ENCODE measurements at places on chromosomes 13 and 19.
A peak's percentile ranks its signal among the peaks of the same experiment; 100 is the strongest.

DNA sequence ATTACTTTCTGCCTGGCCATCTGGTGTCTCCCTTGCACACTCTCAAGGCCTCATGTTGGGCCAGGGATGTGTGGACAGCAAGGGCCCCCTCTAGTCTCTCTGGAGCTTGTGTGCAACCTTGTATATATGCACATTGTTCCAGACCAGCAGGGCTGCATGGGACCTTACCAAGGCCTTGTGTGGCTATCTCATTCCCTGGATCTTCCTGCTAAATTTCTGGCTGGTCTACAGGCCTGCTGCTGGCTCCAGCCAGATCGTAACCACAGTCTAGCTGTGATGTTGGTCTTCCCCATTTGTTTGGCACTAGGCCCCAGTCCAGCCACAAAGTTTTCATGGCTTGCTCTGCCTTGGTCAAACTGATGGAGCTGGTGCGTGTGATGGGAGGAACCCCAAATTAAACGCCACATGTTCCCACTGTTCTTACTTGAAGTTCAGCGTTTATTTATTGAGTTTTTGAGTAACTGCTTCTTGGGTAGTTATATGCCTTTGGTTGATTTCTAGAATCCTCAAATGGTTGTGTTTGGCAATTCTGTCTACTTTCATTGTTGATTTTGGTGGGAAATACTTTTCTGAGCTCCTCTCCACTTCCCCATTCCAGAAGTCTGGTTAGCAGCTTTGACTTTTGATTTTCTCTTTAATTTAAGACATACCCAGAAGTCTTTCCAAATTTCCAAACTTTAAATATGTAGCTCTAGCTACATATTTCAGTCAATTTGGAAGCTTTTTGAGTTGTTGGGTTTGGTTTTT is 56.4 kb downstream of the SIPA1L3 start:
- H3K27me3 ChIP-seq = no peaks in the 10 kb centered on the region
- H3K27ac ChIP-seq = no peak overlapping the region
- no peaks in the 10 kb centered on the region for H3K4me1 ChIP-seq
- H3K36me3 ChIP-seq = no peaks in the 10 kb centered on the region
- H3K4me3 ChIP-seq = no peak overlapping the region

DNA sequence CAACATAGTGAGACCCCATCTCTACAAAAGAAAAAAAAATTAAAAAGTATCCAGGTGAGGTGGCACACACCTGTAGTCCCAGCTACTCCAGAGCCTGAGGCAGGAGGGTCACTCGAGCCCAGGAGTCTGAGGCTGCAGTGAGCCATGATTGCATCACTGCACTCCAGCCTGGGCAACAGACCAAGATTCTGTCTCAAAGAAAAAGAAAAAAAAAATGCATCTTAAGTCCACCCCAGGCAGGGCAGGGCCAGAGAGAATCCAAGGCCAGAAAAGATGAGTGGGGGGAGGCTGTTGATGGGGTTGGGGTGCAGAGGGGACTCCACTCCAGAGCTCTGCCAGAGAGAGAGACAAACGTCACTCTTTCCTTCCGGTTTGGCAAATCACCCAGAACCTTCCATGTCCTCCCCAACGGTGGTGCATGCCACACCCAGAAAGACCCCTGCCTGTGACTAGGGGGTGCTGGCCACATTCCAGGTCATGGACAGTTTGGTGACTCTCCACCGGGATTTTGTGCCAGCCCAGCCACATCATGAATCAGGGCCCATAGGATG is 431 bp downstream of the FUT3 start:
- H3K27me3 ChIP-seq = no peaks in the 10 kb centered on the region
- H3K4me1 ChIP-seq = no peaks in the 10 kb centered on the region
- peak; percentile 83 for DNase-seq
- peak overlapping the region; percentile 42 for H3K27ac ChIP-seq

DNA sequence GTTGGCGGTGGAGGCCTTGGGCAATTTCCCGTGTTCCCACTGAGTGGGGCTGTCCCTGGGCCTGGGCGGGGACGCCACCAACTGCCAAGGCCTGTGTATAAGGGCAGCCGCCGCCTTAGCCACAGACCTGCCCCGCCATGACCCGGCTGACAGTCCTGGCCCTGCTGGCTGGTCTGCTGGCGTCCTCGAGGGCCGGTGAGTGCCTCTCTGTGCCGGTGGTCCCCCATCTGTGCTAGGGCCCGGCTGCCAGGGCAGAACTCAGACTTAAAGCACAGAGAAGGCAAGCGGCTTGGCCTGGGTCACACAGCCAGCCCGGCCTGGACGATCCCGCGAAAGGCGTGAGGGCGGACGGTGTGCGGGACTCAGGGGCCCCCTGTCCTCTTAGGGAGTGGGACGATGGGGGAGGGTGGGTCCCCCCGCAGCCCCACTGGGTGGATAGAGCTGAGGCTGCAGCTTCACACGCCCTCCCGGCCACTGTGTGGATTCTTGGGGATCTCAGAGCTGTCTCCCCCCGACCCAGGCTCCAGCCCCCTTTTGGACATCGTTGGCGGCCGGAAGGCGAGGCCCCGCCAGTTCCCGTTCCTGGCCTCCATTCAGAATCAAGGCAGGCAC is at the start of gene AZU1:
AZU1 (plus strand) TSS at position 128 of the 612 bp plus-strand sequence; CDS start at position 138, 10 bp downstream.
- no peaks in the 10 kb centered on the region for H3K4me1 ChIP-seq
- no peak within 1 kb of the TSS for H3K27ac ChIP-seq
- DNase-seq = no peak
- no peaks in the 10 kb centered on the region for H3K36me3 ChIP-seq
- H3K27me3 ChIP-seq = peaks cover 54% of the 10 kb centered on the region
- no peak within 1 kb of the TSS for H3K4me3 ChIP-seq

GRCh38 chr19:907183-907853 is 5.7 kb downstream of the R3HDM4 start:
- H3K27ac ChIP-seq = peak overlapping the region; percentile 96
- no peaks in the 10 kb centered on the region for H3K27me3 ChIP-seq
- no peaks in the 10 kb centered on the region for H3K4me1 ChIP-seq

DNA sequence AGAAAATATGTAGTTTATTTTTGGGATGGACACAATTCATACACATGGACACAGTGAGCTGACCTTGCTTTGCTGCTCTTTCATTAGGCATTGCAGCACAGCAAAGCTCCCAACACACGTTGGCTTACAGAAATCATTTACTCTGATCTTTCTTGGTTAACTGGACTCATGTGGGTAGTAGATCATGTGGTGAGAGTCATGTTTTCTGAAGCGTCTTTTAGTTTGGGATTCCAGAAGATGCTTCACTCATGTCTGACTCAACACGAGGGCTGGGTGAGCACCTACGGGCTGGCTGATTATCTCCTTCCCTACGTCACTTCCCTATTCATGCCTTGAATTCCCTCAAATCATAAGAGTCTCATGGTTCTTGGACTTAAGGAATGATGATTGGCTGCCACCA is 12.1 kb upstream of the LGALS16 start:
- H3K27me3 ChIP-seq = peaks cover 46% of the 10 kb centered on the region
- no peaks in the 10 kb centered on the region for H3K4me1 ChIP-seq
- no peak for DNase-seq
- no peak overlapping the region for H3K4me3 ChIP-seq

- DNase-seq = no peak
- no peak overlapping the region for H3K27ac ChIP-seq
- H3K27me3 ChIP-seq = peaks cover 9% of the 10 kb centered on the region
- no peaks in the 10 kb centered on the region for H3K36me3 ChIP-seq
- no peaks in the 10 kb centered on the region for H3K4me1 ChIP-seq
Measured at GRCh38 chr13:53020764-53021335, 7.8 kb upstream of the OLFM4 start.

- DNase-seq = no peak
- H3K27ac ChIP-seq = no peak overlapping the region
- H3K4me1 ChIP-seq = no peaks in the 10 kb centered on the region
- peaks cover 53% of the 10 kb centered on the region for H3K27me3 ChIP-seq
- H3K36me3 ChIP-seq = no peaks in the 10 kb centered on the region
Measured at GRCh38 chr19:47418692-47419029, 666 bp downstream of the MEIS3 start.

DNA sequence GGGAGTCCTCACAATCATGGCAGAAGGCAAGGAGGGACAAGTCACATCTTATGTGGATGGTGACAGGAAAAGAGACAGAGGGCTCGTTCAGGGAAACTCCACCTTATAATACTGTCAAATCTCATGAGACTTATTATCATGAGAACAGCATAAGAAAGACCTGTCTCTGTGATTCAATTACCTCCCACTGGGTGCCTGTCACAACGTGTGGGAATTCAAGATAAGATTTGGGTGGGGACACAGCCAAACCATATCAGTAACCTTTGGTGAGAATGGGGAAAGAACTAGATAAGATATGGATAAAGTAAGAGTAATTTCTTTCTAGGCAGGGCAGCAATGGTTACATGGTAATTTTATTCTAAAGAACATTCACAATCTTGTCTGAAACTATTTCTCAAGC is 344.9 kb upstream of the KLF12 start:
- DNase-seq = no peak
- no peaks in the 10 kb centered on the region for H3K4me1 ChIP-seq
- no peaks in the 10 kb centered on the region for H3K36me3 ChIP-seq
- no peaks in the 10 kb centered on the region for H3K27me3 ChIP-seq
- no peak overlapping the region for H3K4me3 ChIP-seq
- no peak overlapping the region for H3K27ac ChIP-seq

DNA sequence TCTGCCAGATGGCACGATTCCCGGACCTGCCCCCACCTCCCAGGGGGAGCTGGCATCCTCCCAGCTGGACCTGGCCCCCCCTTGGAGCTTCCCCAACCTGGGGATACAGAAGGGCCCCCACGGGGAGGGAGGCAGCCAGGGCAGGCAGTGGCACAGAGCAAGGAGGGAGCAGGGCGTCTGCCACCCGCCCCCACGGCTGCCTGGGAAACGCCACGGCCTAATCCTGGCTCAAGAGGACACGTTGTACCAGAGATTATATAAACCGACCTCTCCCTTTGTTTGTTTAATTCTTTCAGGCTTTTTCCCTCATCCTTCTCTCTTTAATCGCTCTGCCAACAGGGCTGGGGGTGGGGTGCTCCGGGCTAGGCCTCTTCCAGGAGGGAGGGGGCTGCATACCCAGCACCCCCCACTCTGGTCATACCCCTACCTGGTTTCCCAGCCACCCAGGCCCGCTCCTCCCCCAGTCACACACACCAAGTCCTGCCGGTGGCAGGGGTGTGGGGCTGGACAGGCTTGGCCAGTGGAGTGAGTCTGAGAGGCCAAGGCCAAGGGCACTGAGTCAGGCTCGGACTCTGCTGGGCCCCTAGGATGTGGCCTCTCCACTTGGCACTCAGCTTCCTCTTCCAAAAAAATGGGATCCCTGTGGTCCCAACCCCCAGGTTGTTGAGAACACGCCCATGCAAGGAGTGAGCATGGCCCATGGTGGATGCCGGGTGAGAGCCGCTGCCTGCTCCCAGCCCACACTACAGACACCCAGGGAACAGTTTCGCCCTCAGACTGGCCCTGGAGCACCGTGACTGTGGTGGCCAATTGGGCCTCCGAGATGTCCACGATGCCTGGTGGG is 29.5 kb upstream of the NFIC start:
- H3K27ac ChIP-seq = peak overlapping the region; percentile 73
- H3K27me3 ChIP-seq = no peaks in the 10 kb centered on the region
- no peak overlapping the region for H3K4me3 ChIP-seq
- peaks cover 35% of the 10 kb centered on the region for H3K4me1 ChIP-seq
- DNase-seq = peak; percentile 74
- no peaks in the 10 kb centered on the region for H3K36me3 ChIP-seq

- H3K4me3 ChIP-seq = no peak overlapping the region
- no peak for DNase-seq
- no peaks in the 10 kb centered on the region for H3K36me3 ChIP-seq
- H3K27ac ChIP-seq = peak overlapping the region; percentile 82
- peaks cover 69% of the 10 kb centered on the region for H3K4me1 ChIP-seq
Measured at GRCh38 chr19:19445911-19446361, 40.5 kb downstream of the GATAD2A start.

GRCh38 chr19:8609279-8610040 is 1.1 kb downstream of the ADAMTS10 start:
- H3K4me1 ChIP-seq = no peaks in the 10 kb centered on the region
- peaks cover 7% of the 10 kb centered on the region for H3K36me3 ChIP-seq
- peak overlapping the region; percentile 51 for H3K27ac ChIP-seq
- DNase-seq = peak; percentile 54
- peak overlapping the region; percentile 46 for H3K4me3 ChIP-seq
- H3K27me3 ChIP-seq = no peaks in the 10 kb centered on the region

GRCh38 chr13:82687884-82688283 is 1194.4 kb downstream of the SLITRK1 start:
- H3K4me1 ChIP-seq = no peaks in the 10 kb centered on the region
- no peaks in the 10 kb centered on the region for H3K36me3 ChIP-seq
- H3K4me3 ChIP-seq = no peak overlapping the region
- no peaks in the 10 kb centered on the region for H3K27me3 ChIP-seq

DNA sequence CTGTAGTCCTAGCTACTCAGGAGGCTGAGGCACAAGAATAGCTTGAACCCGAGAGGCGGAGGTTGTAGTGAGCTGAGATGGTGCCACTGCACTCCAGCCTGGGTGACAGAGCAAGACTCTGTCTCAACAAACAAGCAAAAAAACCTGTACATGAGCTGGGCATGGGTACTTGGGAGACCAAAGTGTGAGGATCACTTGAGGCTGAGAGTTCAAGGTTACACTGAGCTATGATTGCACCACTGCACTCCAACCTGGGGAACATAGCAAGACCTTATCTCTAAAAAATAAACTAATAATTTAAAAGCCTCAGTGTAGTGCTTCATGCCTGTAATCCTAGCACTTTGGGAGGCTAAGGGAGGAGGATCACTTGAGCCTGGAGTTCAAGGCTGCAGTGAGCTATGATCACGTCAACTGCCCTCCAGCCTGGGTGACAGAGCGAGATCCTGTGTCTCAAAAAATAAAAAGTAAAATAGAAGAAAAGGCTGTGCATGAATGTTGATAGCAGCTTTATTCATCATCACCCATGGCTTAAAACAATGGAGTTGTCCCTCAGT is 12.3 kb upstream of the DOCK6 start:
- H3K4me3 ChIP-seq = no peak overlapping the region
- no peaks in the 10 kb centered on the region for H3K27me3 ChIP-seq
- H3K36me3 ChIP-seq = no peaks in the 10 kb centered on the region

GRCh38 chr13:75468602-75469001 is 13.4 kb downstream of the TBC1D4 start:
- no peak for DNase-seq
- H3K36me3 ChIP-seq = no peaks in the 10 kb centered on the region
- no peak overlapping the region for H3K4me3 ChIP-seq
- peak overlapping the region; percentile 20 for H3K27ac ChIP-seq

DNA sequence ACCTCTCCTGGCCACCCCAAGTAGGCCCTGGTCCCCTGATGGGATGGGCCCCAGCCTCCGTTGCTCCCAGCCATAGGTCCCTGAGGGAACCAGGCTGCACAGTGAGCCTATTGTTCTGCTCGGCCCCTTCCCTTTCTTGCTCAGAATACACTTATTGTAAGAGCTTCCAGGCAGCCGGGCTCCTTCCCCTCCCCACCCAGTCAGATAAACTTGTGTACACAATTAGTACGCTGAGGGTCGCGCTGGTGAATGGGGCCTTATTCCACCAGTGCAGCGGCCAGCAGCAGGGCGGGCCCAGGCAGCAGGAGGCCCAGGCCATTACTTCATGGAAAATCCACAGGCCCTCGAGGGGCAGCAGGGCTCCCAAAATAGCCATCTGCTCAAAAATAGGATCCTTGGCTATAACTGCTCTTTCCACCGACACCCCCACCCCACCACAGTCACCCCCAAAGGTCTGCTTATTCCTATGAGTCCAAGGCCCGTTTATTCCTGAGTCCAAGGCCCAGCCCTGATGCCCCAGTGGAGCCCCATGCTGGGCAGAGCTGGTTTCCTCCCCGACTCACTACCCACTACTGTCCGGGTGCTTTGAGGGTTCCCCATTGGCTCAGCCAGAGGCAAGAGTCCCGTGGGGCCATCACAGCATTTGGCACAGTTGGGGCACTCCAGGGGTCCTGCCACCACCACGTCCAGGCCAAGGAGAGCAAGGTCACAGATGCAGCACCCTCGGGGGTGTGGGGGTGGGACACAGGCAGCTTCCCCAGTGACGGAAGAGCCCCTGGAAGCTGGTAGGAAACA is 22.1 kb downstream of the CAPN12 start:
- no peak overlapping the region for H3K4me3 ChIP-seq
- peak overlapping the region; percentile 36 for H3K27ac ChIP-seq
- H3K27me3 ChIP-seq = no peaks in the 10 kb centered on the region
- peak; percentile 67 for DNase-seq
- H3K36me3 ChIP-seq = peaks cover 100% of the 10 kb centered on the region

All from left lung (tissue), 14 donors.